ENCODE measurements at places on chromosomes 3 and 15. TPM values are rescaled to one million over a fixed set of nuclear protein-coding genes. Genes with fewer than 3 reads are reported as not detected.

The PPCDC gene
- polyA plus RNA-seq = 46.7 TPM

The STAB1 gene
- polyA plus RNA-seq = 1.3 TPM

The SMCO1 gene
- not detected for polyA plus RNA-seq

The WDR82 gene
- polyA plus RNA-seq = 25.8 TPM

The ANP32A gene
- polyA plus RNA-seq = 46.8 TPM

The GPR87 gene
- polyA plus RNA-seq = 0.06 TPM
